ENCODE measurements at places on chromosomes 5 and 9. TPM values are rescaled to one million over a fixed set of nuclear protein-coding genes. Genes with fewer than 3 reads are reported as not detected.

GRCh38 chr5:122384739-122385235, 72.8 kb downstream of the SNCAIP start:
- no peak for DNase-seq

DNA sequence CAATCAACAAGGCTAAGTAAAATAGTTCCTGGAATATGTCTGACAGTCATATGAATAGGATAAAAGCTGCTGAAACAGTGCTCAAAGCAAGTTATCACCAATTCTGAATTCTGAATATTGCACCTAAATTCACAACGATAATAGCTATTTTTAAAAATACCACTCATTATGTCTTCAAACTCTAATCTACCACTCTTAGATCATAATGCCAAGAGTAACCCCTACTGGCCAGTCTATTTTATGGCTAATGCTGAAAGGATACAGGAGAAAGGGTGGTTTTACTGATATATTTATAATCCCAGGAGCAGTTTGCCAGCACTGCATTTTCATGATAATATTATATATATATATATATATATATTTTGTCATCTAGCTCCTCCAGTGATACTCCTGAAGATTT, 232.8 kb downstream of the PDE4D start:
- no peak for DNase-seq

Gene TPRN
- 2.9 TPM for polyA plus RNA-seq

- DNase-seq, result no peak
Observed at GRCh38 chr5:50967563-50968355, 301.3 kb downstream of the PARP8 start.

DNA sequence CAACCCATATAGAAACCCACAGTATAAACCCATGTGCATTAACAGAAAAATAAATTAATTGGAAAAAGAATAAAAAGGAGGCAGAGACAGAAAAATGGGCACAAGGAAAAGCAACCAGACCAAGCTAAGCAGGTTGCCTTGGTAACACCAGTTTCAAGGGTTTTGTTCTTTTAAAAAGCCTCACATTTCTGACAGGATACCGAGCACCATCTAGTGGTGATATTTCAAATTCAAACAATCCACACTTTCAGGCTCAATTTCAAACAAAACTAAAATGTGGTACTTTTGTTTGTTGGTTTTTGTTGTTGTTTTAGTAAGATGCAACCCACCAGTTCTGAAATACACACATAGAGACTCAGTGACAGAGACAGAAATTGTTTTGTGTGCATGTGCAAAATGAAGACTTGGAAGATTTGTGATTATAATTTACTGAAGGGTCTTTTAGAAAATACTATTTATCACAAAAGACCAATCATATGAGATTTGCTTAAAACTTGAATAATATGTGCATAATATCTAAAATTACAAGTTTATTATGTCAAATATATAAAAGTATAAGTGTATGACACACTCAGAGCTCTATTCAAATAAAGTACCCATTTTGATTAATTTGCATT, 318.2 kb downstream of the SLCO4C1 start:
- DNase-seq, result no peak

- no peak for DNase-seq
Observed at GRCh38 chr5:172118891-172119290, 69.1 kb downstream of the STK10 start.

Gene SLC45A2
- not detected for polyA plus RNA-seq

Gene PLK2
- 21.7 TPM for polyA plus RNA-seq

GRCh38 chr5:150630461-150631325, 9.8 kb upstream of the SYNPO start:
- no peak for DNase-seq

- DNase-seq, result peak; percentile 66
Observed at GRCh38 chr5:89211836-89212235, 328.9 kb upstream of the MEF2C start.

DNA sequence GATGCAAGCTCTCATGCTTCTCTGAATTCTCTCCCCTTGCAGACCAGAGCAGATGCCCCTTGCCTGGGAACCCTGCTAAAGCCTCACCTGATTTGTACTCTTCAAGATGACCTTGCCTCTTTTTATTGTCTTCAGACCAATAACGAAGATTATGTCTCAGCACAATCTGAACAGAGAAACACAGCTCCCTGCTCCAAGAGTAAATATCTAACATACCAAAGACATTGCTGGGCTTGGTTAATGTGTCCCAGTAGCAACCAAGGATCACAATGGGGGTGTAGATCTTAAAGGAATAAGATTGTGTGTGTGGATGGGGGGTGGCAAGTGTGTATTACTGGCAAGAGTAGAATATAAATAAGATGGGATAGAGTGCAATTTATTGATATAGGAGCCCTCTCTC, 67.6 kb upstream of the LHFPL2 start:
- no peak for DNase-seq

GRCh38 chr5:123720955-123721354, 209.0 kb downstream of the CSNK1G3 start:
- no peak for DNase-seq

DNA sequence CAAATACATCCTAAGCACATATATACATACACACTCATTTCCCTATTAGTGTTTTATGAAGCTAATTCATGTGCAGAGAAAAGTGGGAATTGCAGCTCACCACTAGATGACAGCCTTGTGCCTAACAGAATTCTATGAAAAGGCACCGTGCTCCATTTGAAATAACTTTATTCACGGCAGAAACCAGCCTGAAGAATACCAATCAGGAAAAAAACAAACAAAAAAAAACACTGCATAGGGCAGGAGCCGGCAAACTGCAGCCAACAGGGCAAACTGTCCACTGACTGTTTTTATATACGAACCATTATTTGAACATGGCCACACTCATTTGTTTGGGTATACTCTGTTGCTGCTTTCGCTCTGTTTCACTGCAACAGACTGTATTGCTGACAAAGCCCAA, 33.6 kb downstream of the ERMP1 start:
- DNase-seq, result no peak

Gene FSD1L
- 0.81 TPM for polyA plus RNA-seq

GRCh38 chr9:108776920-108777639, 78.7 kb downstream of the ACTL7B start:
- no peak for DNase-seq

Measured in BJ (cell line).